ENCODE measurements at places on chromosomes 2 and 18.
A peak's percentile ranks its signal among the peaks of the same experiment; 100 is the strongest.

GRCh38 chr2:16179701-16180416 is 239.5 kb downstream of the MYCN start:
- DNase-seq: no peak

DNA sequence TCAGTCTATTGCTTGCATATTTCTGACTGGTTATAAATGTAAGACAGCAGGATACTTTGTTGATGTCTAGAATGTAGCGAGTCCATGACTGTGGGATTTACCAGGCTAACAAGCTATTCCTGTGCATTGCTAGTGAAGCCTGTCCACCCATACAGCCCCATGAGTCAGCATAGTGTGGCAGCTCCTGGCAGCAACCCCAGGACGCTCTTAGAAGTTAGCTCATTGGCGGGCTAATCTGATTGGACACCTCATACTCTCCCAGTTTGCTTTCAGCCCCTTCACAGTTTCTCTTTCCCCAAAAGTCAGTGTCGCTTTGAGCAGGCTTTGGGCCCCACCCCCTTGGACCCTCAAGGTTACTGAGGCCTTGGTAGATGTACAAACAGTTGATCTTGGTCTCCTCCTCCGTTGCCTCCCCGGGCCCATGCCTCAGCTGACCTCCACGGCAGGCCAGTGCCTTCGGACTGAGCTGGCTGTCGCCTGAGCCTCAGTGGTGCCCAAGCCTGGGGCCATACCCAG is 48.0 kb downstream of the COA5 start:
- peak; percentile 80 for DNase-seq

GRCh38 chr2:171044416-171044815 is 115.4 kb downstream of the GORASP2 start:
- no peak for DNase-seq

- DNase-seq: no peak
These were observed 149.8 kb downstream of the OSR1 start for GRCh38 chr2:19208479-19209199.

- no peak for DNase-seq
These were observed 195.0 kb downstream of the DLGAP1 start for GRCh38 chr18:4260107-4260506.

DNA sequence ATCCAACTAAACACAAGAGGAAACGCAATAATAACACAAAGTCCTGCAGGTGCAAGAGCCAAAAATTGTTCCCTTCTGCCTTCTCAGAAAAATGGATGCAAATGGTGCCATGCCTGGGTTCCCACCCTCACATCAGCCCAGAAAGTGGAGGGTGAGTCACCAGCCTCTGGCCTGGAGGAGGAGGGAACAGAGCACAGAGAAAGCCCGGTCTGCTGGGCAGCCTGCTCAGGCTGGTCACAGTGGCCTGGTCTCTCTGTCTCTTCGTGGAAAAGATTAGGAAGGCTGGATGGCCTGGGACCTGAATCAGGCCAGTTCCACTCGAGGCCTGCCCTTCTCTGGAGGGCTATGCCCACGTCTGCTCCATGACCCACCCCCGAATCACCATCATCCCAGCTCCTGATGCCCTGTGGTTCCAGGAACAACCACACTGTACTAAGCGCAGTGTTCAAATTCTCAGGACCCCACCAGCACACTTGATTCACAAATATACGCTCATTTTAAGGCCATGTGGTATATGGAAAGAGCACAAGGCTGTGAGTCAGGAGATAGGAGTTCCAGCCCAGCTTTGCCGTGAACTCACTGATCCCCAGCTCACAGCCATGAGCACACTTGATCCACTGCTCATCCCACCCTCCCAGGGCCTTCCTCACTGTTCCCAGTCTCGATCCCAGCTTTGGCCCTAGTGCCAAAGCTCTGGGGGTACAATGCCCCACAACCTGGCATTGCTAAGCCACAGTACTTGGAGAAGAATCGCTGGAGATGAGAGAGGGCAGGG is 82.1 kb downstream of the ZBTB7C start:
- DNase-seq: no peak

DNA sequence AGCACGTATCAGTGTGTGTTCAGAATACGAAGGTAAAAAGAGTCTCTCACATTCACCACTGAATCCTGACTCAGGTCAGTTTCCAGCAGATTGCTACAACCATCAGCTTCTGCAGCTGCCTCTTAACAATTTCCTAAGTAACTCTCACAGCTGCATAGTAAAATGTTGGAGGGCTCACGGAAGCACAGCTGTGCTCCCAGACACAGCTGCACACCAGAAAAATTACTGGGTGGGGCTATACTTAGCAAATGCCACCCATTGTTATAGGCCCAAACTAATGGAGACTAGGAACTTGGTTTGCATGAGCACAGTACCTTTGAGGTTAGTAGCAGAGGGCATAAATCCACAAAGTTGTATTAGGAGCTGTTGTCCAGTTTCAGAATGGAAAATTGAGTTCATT is 153.9 kb upstream of the ERBB4 start:
- no peak for DNase-seq

- DNase-seq: no peak
These were observed 253.0 kb upstream of the CNTNAP5 start for GRCh38 chr2:123771928-123772632.

- DNase-seq: no peak
These were observed 4.3 kb downstream of the SRBD1 start for GRCh38 chr2:45606796-45607195.

- DNase-seq: no peak
These were observed 204.4 kb downstream of the MCFD2 start for GRCh38 chr2:46711156-46711555.

DNA sequence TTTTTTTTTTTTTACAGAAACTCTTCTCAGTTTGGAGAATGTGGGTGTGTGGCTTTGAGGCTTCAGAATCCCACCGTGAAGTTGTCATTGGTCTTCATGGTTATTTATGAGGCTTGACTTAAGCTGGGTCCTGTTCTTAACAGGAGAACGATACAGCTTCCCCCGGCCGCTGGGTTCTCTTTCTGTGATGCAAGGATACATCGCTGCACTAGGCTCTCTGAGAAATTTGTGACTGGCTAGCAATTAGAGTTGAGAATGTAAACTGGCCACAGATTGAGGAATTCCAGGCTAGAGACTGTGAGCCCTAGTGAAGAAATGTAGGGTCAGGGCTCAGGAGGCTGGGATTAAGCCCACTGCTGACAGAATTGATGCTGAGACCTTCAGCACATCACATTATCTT is 29.8 kb downstream of the MGAT5 start:
- DNase-seq: no peak

- DNase-seq: no peak
These were observed 210.6 kb downstream of the SEPTIN10 start for GRCh38 chr2:109402980-109403840.

GRCh38 chr18:62788876-62789275 is 73.5 kb downstream of the PHLPP1 start:
- no peak for DNase-seq

DNA sequence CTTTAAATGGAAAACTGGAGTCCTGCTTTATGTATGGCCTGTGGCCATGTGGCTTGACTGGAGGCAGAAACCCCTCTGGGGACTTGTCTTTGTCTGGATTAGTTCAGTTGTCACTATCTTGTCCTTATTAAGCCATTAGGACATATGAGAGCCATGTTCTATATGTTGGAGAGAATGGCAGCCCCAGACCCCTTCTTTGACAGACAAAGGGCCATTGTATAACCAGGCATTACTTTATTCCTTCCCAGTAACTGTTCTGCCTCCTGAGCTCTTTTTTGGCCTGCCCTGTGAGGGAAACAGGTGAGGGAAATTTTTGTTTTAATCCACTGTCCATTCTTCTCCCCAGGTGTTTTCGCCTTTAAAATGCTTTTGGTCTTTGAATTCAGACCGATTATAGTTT is 43.3 kb downstream of the FSHR start:
- no peak for DNase-seq

DNA sequence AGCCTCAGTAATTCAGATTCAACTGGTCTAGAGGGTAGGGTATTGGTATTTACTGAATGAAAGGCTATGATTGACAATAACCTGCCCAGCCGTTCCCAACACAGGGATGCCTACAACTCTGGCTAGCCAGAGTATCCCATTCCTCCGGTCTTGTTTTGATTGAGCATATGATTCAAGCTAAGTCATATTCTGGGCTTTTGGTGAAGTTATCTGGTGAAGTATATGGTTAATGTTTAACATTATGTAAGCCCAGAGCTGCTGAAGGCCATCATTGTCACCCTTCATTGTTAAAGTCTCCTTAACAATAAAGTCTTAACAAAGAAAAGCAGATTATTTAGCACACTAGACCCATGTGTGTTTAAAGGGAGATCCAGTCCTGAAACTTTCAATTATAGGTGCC is 152.6 kb downstream of the EXOC6B start:
- DNase-seq: no peak

DNA sequence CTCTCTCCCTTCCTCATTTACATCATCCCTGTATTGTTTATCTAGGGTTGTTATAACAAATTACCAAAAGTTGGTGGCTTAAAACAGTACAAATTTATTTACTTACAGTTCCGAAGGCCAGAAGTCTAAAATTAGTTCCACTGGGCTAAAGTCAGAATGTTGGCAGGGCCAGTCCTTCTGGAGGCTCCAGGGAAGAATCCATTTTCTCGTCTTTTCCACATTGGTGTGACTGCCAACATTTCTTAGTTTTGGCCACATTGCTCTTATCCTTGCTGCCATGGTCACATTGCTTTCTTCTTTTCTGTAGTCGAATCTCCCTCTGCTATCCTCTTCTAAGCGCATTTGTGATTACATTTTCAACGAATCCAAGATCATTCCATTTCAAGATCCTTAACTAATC is 34.7 kb downstream of the ICOS start:
- DNase-seq: no peak

DNA sequence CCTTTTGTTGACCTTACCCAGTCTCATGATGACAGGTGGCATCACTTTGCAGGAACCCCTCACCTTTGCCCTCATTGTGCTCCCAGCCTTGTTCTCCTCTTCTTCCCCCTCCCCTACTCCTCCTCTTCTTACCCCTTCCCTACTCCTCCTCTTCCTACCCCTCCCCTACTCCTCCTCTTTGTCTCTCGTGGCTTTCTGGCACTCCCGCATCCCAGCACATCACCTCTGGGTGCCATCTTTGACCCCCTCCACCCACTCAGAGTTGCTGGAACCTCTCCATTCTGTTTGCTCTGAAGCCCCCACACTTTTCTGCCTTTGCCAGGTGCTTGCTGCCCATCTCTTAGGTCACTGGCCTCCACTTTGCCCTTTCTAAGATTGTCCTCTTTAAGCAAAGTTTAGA is 17.1 kb downstream of the UBE2F start:
- DNase-seq: no peak

DNA sequence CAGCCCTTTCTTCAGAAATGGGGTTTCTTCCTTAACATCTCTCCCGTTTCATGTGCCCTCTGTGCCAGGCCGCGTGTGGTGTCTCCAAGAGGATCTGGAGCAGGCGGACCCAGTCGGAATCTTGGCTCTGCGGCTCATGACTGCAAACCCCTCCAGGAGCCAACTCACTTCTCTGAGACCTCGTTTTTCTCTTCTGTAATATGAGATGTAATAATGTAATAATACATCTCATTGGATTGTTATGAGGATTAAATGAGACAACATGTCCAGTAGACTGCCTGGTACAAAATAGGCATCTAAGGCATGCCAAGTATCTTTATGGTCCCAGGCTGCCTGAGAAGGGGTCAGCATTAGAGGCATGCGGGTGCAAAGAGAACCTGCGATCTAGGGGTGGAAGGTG is 221.3 kb upstream of the REV1 start:
- DNase-seq: no peak

GRCh38 chr2:120313695-120314615 is 32.0 kb upstream of the INHBB start:
- no peak for DNase-seq

- DNase-seq: no peak
These were observed 2.1 kb downstream of the LBH start for GRCh38 chr2:30233271-30234009.

DNA sequence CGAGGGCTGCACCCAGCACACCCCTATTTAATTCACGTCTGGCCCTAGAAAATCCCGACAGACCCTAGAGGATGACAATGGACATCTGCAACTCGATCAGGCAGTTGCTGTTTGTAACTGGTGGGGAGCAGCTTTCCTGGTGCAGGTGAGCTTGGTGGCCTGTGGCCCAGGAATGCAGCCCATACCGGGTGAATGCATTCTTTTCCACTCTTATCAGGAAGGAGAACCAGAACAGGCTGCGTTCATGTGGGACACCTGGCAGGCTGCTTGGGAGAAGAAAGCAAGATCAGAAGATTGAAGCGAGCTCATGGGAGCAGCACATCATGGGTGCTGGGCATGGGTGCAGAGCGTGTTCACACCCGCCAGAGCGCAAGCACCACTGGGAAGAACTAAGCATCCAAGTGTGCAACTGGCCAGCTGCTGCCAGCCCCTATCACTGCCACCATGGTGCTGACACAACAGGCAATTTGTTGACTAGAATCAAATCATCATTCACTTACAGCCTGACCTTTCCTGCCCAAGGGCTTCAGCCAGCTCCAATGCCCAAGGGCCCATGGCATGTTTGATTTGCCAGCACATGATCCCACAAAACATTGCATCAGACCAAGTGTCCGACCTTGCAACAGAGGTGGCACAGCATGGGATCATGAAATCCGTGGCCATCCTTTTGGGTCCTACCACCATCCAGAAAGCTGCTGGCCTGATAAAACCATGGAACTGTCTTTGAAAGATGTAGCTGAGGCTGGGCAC is 241.7 kb upstream of the ID2 start:
- DNase-seq: no peak

DNA sequence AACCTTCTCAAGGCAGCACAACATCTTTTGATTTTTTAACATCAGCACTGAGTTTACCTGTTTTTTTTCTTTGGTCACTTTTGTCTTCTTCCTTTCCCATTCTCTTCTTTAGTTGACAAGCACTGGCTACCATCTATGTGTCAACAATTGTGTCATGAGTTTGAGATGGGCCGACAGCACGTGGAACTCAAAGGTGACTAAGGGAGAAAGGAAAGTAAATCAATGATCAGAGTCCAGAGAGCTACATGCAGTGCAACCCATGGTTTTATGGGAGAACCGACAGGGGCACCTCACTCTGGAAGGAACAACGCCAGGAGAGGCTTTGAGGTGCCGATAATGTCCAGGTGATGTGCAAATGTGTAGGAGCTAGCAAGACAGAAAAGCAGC is 755.5 kb downstream of the RNF144A start:
- no peak for DNase-seq

DNA sequence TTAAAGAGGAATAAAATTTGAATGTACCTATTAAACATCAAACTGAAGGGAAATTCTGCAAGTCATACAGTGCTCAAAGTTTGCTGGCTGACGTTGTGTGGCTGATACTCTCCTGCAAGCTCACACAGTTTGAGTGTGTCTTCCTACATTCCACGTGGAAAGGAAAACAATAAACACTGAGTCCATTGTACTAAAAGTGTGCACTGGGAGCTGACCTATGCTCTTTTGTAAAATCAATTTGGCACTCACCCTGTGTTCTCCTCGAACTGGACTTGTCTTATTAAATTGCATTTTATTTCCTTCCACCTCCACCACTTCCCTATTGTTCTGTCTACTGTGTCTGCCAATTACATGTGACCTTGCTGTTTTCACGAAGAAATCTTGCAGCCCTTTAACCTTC is 458.0 kb downstream of the CPS1 start:
- no peak for DNase-seq

GRCh38 chr2:204966245-204966644 is 421.0 kb downstream of the PARD3B start:
- no peak for DNase-seq
